Stimulated activated CD4-positive, alpha-beta T cell treated with anti-CD3 and anti-CD28 coated beads, TNF-alpha, amount 100 ng/mL, for 48 hours (primary cell): ENCODE measurements at places on chromosomes 13 and 19.

GRCh38 chr13:112441226-112441625 is 65.1 kb downstream of the SPACA7 start:
- DNase-seq, result no peak

GRCh38 chr13:98214008-98214643 is 37.1 kb upstream of the RNF113B start:
- no peak for DNase-seq

DNA sequence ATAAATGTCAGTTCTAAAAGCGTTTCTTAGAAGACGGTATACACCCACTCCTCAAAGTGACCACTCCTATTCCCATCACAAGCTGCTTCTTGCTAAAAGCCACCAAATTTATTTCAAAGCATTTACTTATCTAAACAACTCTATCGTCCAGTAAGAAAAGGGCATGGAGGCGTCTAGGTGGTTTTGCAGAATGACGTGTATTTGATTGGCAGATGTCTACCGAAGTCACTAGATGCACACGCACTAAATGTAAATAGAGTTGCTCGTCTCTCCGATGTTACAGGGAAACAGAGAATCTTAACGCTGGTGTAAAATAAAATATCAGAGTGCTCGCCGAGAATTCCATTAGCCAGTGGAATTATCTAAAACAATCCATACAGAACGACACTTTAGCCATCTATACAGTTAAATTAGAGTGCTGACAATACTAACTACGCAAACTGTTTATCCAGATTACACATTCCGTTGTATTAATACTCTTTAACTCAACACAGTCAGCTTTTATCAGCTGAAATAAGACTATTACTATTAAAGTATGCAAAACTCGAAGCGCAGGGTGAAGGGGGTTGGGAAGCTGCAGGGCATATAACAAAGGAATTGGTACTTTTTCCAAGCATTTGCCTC is 1.9 kb downstream of the KLF12 start:
- DNase-seq, result no peak

DNA sequence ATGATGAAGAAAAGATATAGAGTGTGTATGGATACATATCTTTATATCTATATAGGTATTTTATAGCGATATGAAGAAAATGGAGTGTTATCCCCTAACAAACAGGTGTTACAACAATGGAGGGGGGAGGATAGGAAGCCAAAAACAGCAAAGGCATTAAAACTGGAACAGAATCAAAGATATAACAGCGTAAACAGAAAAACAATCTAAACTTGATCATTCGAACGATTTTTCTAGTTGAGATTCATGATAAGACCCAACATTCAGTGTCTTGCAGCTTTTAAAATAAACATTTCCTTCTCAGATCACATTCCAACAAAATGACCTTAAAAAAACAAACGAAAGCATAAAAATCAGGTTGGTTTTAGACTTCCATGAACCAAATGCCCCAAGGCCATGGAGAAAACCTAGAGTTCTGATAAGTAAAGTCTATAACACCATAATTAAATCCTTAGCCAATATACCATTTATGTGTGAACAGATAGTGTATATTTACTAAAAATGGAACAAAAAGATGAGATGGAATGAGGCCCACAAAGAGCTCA is 55.7 kb downstream of the CAB39L start:
- no peak for DNase-seq

- DNase-seq, result no peak
Measured at GRCh38 chr13:108508263-108508662, 121.1 kb upstream of the MYO16 start.

DNA sequence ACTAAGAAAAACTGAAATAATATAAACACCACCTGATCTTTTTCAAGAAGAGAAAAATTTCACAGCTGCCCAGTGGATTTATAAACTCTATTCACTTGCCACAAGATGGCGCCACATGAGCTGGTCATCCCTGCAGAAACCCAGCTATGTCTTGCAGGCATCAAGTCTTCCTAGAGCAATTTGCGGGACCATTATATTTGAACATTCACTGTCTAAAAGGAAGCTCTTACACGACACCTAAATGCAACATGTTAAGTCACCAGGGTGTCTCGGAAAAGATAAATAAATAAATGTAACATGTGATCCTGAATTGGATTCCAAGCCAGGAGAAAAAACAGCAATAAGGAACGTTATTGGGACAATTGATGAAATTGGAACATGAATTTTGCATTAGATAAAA is 20.3 kb upstream of the AKT2 start:
- peak; percentile 59 for DNase-seq

GRCh38 chr13:44426461-44426860 is 52.8 kb downstream of the SERP2 start:
- no peak for DNase-seq

- no peak for DNase-seq
Measured at GRCh38 chr13:113836768-113837559, 26.9 kb downstream of the GAS6 start.

DNA sequence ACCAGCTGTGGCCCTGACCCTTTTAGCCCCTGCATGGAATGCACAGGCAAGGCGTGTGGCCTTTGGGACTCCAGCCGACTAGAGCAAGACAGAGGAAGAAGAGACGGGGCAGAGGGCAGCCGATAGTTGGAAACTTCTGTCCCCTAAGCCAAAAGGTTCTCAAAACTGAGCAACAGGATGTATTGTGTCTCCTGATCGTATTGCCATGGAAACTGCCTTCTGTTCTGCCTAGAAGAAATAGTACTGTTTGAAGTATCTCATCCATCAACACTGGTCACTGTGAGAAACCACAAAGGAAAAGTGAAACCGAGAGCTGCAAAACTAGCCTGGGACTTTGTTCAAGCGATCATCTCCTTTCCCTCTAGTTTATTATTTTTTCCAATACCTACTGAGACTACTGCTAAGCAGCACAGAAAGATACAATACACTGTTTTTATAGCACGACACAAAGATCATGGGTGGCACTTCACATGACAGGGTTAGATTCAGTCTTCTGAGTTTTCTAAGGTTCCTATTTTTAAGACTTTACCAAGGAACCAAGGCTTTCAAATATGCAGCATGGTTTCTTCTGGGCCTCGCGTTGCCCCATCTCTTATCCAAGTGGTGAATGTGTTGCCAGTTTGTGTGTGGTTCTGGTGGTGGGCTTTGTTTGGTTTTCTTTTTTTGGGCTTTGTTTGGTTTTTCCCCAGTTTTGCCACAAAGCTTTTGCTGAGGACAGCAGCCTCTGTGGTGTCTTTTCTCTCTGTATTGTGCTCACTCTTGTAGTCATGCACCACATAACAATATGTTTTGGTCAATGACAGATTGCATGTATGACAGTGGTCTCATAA is 49.3 kb upstream of the GPR183 start:
- DNase-seq, result no peak

DNA sequence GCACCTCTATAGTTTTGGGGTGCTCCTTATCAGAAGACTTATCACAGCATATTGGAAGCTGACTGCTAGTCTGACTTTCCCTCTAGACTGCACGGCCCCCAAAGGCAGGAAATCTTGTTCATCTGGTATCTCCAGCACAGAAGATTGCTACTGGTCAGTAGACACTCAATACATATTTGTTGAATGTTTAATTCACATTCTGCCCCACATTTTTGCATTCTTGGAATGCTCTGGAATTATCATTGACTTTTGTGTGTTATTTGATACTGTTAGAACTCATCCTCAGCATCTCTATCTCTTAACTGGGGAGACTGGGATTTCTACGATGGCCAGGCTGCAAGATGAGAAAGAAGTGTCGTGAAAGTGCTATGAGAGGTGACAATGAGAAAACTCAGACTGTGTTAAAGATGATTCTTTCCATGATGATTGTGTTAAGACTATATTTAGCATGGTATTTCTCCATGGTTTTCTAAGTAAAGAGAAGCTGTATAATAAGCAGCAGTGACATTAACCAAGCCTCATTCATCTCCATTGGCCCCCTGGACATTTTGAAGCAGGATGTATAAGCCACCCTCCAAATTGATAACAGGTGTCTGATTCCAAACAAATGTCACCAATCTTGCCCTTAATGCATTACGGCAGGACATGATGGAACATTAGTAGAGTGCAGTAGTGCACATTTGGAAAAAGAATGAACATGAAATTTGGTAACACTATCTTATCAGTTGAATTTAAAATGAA is 440.9 kb downstream of the RFC3 start:
- no peak for DNase-seq

- no peak for DNase-seq
Measured at GRCh38 chr19:51726049-51726448, 2.3 kb upstream of the HAS1 start.

DNA sequence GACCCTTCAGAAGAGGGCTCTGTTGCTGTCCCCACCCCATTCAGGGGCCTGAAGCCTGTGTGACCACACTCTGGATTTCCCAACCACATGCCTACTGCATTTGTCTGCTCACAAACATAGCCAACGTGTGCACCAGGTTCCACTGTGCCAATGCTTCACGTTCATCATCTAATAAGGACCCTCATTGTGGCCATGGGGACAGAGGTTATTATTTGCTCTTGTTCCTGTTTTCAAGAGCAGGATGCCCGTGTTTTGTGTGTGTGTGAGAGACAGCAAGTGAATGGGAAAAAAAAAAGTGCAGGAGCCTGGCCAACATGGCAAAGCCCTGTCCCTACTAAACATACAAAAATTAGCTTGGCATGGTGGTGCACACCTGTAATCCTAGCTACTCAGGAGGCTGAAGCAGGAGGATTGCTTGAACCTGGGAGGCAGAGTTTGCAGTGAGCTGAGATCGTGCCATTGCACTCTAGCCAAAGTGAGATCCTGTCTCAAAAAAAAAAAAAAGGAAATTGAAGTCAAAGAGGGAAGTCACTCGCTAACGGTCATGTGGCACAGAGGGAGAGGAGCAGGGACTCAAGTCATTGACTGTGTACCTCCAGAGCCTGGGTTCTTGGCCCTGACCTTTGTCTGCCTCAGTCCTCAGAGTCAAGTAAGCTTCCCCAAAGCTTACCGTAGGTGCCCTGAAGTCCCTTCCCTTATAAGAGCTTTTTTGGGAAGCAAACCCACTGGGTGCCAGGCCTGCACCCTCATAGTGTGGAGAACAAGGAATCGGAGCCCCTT is 6.9 kb downstream of the B3GNT8 start:
- DNase-seq, result no peak

DNA sequence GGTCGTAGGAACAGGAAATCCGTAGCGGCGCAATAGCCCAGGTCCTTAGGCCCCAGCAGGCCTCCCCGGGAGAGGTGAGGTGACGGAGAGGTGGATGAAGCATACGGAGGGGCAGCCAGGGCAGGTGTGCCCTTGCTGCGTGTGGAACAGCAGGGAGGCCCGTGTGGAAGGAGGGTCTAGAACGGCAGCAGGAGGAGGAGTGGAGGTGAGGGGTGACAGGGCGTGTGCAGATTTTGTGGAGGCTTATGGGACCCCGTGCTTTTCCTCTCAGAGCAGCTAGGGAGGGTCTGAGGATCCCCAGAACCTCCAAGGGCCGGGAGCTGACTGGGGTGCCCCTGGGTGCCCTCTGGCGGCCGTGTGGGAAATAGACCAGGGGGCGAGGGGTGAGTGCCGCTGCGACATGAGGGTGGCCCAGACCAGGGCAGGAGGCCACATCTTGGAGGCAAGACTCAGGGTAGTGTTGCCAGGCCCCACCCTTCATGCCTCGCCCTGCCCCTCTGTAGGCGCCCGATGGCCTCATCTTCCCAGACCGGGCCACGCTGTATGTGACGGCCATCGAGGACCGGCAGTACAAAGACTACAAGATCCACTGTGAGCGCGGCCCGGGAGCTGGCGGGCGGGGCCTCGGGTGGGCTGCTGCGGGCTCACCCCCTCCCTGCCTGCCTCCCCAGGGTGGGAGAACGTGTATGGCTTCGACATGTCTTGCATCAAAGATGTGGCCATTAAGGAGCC is 5.0 kb upstream of the ADM5 start:
- no peak for DNase-seq
